ENCODE measurements at places on chromosomes 1 and 21.

GRCh38 chr1:49059087-49059486 lies 282.4 kb upstream of the BEND5 start:
- no peak for DNase-seq

- DNase-seq, result no peak
These were observed 4.3 kb downstream of the TP73 start for GRCh38 chr1:3656450-3657095.

DNA sequence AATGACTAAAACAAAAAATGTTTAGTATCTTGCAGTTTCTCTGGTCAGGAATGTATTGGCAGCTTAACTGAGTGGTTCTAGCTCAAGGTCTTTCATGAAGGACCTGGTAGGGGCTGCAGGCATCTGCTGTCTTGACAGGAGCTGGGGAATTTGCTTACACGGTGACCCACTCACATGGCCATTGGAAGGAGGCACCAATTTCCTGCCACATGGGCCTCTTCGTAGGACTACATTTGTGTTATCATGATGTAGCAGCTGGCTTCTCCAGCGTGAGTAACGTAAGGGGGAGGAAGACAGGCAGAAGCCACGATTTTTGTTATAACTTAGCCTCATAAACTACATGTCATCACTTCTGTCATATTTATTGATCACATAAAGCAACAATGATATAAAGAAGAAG lies 376.3 kb downstream of the AMY1C start:
- DNase-seq, result no peak

GRCh38 chr1:55860326-55860725 lies 645.2 kb upstream of the USP24 start:
- no peak for DNase-seq

GRCh38 chr21:20511216-20511880 lies 486.9 kb upstream of the NCAM2 start:
- DNase-seq, result no peak

- no peak for DNase-seq
These were observed 108.9 kb downstream of the LBR start for GRCh38 chr1:225318706-225319575.

DNA sequence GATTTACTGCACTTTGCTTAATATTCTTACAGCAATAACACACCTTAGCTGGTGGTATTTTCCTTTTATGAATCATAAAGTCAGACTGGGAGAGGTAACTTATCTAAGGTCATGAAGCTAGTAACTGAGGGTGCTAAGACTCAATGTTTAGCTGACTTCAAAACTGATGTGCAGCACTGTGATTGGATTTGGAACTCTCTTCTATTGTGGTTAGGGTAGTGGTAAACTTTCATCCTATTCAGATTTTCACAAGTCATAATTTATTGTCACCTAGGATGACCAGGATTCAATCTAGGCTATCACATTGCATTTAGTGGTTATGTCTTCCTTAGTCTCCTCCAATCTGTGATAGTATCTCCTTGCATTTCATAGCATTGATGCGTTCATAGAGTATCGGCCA lies 18.9 kb downstream of the EPB41 start:
- DNase-seq, result no peak

DNA sequence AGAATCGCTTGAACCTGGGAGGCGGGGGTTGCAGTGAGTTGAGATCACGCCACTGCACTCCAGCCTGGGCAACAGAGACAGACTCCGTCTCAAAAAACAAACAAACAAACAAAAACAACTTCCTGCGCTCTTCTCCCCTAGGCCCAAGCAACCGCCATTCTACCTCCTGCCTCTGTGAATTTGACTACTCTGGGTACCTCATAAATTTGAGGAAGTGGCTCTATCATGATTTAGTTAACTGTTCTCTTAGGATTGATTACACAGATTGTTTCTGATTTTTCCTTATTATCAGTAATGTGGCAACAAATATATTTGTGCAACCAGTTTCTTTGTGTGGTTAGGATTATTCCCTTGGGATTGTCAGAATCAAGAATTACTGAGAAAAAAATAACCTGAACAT lies 29.7 kb downstream of the OPTC start:
- DNase-seq, result no peak
